Psoas muscle (tissue), 8 donors: ENCODE measurements at places on chromosomes 4 and X. TPM values are rescaled to one million over a fixed set of nuclear protein-coding genes. Genes with fewer than 3 reads are reported as not detected.

Gene PDE5A
- total RNA-seq: 4.4 TPM

Gene NAP1L3
- 0.15 TPM for total RNA-seq

Gene SLIT2
- 9.0 TPM for total RNA-seq

Gene FAM47B
- not detected for total RNA-seq

Gene CXCL6
- total RNA-seq: 0.21 TPM

Gene GPR78
- total RNA-seq: not detected

Gene MTM1
- 15.4 TPM for total RNA-seq

Gene CSAG3
- total RNA-seq: not detected

Gene TGIF2LX
- total RNA-seq: not detected

Gene SMARCA1
- 14.2 TPM for total RNA-seq

- H3K27me3 ChIP-seq: no peaks in the 10 kb centered on the region
- H3K36me3 ChIP-seq: no peaks in the 10 kb centered on the region
- H3K27ac ChIP-seq: no peak overlapping the region
- H3K4me1 ChIP-seq: no peaks in the 10 kb centered on the region
Measured at GRCh38 chrX:24426340-24426913, 38.7 kb upstream of the PDK3 start.

GRCh38 chr4:137968956-137969678 is 273.0 kb downstream of the SLC7A11 start:
- no peak overlapping the region for H3K4me3 ChIP-seq
- no peaks in the 10 kb centered on the region for H3K36me3 ChIP-seq
- no peaks in the 10 kb centered on the region for H3K27me3 ChIP-seq

- peak; percentile 100 for DNase-seq
- no peaks in the 10 kb centered on the region for H3K36me3 ChIP-seq
- H3K4me3 ChIP-seq: peak within 1 kb of the TSS; percentile 87
- peak within 1 kb of the TSS; percentile 99 for H3K27ac ChIP-seq
- no peaks in the 10 kb centered on the region for H3K27me3 ChIP-seq
- H3K4me1 ChIP-seq: no peaks in the 10 kb centered on the region
Measured at GRCh38 chrX:386768-387575, at the start of gene PPP2R3B. Gene PPP2R3B (minus strand): TSS chrX:386907. CDS start chrX:386691, 216 bp downstream.

DNA sequence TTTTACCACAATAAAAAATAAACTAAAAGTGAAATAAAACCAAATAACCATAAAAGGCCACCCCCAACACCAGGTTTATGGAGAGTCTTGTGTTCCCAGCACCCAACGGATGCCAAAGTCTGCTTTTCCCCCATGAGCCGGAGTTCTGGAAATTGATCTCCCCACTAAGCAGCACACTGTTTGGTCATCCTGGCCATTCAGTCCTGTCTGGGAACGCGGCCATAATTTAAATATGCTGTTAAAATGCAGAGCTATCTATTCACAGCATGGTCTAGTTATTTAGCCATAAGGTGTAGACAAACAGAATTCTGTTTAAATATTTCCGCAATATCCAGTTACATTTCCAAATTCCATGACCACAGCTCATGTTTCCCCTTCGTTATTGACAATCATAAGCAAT is 129.6 kb upstream of the TBL1X start:
- H3K36me3 ChIP-seq: no peaks in the 10 kb centered on the region
- H3K4me1 ChIP-seq: peaks cover 1% of the 10 kb centered on the region
- no peak for DNase-seq
- H3K4me3 ChIP-seq: no peak overlapping the region
- no peak overlapping the region for H3K27ac ChIP-seq

- H3K36me3 ChIP-seq: no peaks in the 10 kb centered on the region
- DNase-seq: no peak
- no peak overlapping the region for H3K4me3 ChIP-seq
- no peak overlapping the region for H3K27ac ChIP-seq
Measured at GRCh38 chr4:38185406-38186144, 225.4 kb downstream of the PTTG2 start.

- no peak for DNase-seq
- H3K36me3 ChIP-seq: no peaks in the 10 kb centered on the region
- no peaks in the 10 kb centered on the region for H3K4me1 ChIP-seq
- no peak overlapping the region for H3K27ac ChIP-seq
Measured at GRCh38 chr4:183571350-183571941, 66.6 kb downstream of the ING2 start.

DNA sequence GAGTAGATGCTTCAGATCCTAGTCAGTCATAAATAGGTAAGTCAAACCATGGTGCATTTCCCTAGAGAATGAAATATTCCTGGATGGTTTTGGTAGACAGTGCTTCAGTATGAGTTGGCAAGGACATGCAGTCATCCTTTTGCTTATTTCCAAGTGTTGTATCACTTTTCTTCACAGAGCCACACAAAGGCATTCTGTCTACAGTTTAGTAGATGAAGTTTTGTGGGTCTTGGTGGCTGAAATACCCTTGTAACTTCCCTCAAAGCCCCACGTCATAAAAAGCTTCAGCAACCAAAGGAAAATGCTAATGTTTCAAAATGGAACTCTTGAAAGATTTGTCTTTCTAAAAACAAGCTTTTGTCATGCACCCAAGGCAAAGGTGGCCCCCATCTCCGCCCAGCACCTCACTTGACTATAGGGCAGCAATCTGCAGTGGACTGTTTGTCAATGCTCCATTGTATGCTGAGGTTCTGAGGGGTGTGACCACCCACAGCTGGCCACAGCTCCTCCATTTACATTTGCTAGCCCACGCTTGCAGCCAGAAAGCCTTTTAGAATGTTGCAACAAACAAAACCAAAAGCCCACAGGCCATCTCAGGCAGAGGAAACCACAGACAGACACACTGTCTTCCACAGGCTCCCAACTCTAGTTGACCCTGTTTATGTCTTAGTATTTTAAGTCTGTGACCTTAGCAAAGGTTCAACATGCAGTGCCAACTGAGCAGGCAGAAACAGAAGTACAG is 87.1 kb upstream of the FAM9C start:
- no peak overlapping the region for H3K27ac ChIP-seq
- H3K4me1 ChIP-seq: no peaks in the 10 kb centered on the region
- no peaks in the 10 kb centered on the region for H3K27me3 ChIP-seq
- H3K4me3 ChIP-seq: no peak overlapping the region
- no peaks in the 10 kb centered on the region for H3K36me3 ChIP-seq

DNA sequence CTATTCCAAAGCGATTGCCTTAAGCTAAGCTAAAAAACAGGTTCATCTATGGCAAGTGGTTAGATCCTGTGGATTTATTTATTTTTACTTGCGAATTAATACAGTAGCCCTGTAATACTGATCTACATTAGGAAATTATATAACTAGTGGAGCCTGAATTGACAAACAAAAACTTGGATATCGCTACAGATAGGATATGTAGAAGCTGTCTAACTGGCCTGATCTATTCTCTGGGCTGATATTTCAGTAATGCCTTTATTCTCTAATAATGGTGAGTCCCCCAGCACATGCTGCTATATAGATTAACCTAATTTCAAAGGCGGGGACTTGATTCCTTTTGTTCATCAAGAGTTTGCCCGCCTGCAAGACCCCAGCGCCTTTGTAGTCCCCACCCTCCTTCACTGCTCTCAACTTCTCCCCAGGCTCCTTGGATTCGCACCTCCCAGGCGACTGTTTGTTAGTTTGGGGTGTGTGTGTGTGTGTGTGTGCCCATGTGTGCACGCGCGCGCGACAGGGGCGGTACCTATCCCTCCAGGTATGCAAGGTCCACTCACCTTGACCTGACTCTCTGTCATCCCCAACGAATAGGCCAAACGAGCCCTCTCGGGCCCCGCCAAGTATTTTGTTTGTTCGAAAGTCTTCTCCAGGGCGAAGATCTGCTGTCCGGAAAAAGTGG is 3.8 kb downstream of the NKX6-1 start:
- H3K36me3 ChIP-seq: no peaks in the 10 kb centered on the region
- peaks cover 16% of the 10 kb centered on the region for H3K4me1 ChIP-seq
- H3K27ac ChIP-seq: no peak overlapping the region
- H3K27me3 ChIP-seq: peaks cover 61% of the 10 kb centered on the region

DNA sequence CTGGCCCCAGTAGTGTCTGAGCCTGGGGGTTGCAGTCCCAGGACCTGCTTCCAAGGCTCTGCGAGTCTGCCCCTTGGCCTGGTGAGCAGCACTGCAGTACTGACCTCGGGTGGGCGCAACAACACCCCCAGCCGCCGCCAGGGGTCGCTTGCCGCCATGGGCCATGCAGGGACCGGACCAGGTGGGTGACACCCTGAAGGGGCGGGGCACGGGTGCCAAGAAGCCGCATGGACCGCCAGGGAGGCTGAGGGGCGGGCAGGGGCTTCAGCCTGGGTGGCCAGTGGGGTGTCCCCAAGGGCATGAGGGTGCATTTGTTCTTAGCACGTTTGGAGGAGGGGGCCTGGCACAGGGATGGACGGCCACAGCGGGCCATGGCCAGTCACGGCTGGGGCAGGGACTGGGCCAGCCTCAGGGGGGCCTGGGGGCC is 25.0 kb downstream of the TACC3 start:
- no peaks in the 10 kb centered on the region for H3K4me1 ChIP-seq
- DNase-seq: peak; percentile 85
- no peak overlapping the region for H3K27ac ChIP-seq

- peaks cover 9% of the 10 kb centered on the region for H3K4me1 ChIP-seq
- peak overlapping the region; percentile 59 for H3K27ac ChIP-seq
- H3K4me3 ChIP-seq: no peak overlapping the region
Measured at GRCh38 chrX:150063674-150064073, 125.4 kb upstream of the EOLA2 start.

- no peak overlapping the region for H3K4me3 ChIP-seq
- no peak overlapping the region for H3K27ac ChIP-seq
- no peaks in the 10 kb centered on the region for H3K4me1 ChIP-seq
- H3K27me3 ChIP-seq: no peaks in the 10 kb centered on the region
Measured at GRCh38 chr4:28557755-28558154, 1697.1 kb downstream of the STIM2 start.

DNA sequence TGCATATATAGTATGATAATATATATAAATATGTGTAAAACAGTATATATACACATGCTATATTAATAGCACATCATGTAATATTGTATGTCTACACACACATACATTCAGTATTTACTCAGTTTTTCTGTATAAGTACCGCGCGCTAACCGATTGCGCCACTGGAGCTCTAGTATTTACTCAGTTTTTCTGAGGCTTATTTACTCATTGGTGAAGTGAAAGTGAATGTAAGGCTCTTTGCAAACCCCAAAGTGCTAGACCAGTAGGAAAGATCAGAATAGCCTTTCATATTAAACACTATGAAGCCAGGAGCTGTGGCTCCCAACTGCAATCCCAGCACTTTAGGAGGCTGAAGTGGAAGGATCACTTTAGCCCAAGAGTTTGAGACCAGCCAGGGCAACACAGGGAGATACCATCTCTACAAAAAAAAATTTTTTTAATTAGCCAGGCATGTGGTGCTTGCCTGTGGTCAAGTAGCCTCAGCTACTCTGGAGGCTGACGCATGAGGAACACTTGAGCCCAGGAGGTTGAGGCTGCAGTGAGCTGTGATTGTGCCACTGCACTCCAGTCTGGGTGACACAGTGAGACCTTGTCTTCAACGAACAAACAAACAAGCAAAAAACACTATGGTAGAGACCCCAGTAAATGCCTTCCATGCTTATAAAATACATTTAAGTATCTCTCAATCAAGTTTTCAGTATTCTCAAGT is 125.8 kb downstream of the KIT start:
- H3K4me1 ChIP-seq: no peaks in the 10 kb centered on the region
- DNase-seq: no peak
- no peaks in the 10 kb centered on the region for H3K36me3 ChIP-seq
- H3K4me3 ChIP-seq: no peak overlapping the region

GRCh38 chr4:10118048-10119004 is 1.7 kb upstream of the WDR1 start:
- DNase-seq: no peak
- peaks cover 23% of the 10 kb centered on the region for H3K4me1 ChIP-seq
- no peak overlapping the region for H3K4me3 ChIP-seq
- peak overlapping the region; percentile 97 for H3K27ac ChIP-seq
- H3K36me3 ChIP-seq: peaks cover 24% of the 10 kb centered on the region
- H3K27me3 ChIP-seq: no peaks in the 10 kb centered on the region

- H3K4me3 ChIP-seq: no peak overlapping the region
- no peak overlapping the region for H3K27ac ChIP-seq
- DNase-seq: no peak
- no peaks in the 10 kb centered on the region for H3K4me1 ChIP-seq
Measured at GRCh38 chr4:26737385-26737784, 123.3 kb upstream of the STIM2 start.

GRCh38 chr4:22465349-22465748 is 50.5 kb downstream of the ADGRA3 start:
- H3K27me3 ChIP-seq: no peaks in the 10 kb centered on the region
- H3K4me3 ChIP-seq: no peak overlapping the region
- no peak for DNase-seq
- no peak overlapping the region for H3K27ac ChIP-seq

GRCh38 chr4:158914218-158914617 is 145.4 kb downstream of the FNIP2 start:
- H3K27ac ChIP-seq: no peak overlapping the region
- H3K4me1 ChIP-seq: peaks cover 15% of the 10 kb centered on the region
- DNase-seq: no peak
- H3K4me3 ChIP-seq: no peak overlapping the region

- H3K27ac ChIP-seq: no peak overlapping the region
- DNase-seq: no peak
- H3K36me3 ChIP-seq: no peaks in the 10 kb centered on the region
- H3K4me1 ChIP-seq: no peaks in the 10 kb centered on the region
- peaks cover 40% of the 10 kb centered on the region for H3K27me3 ChIP-seq
Measured at GRCh38 chrX:20531667-20532066, 265.0 kb upstream of the RPS6KA3 start.
